ENCODE measurements at places on chromosomes 2 and 18. TPM values are rescaled to one million over a fixed set of nuclear protein-coding genes. Genes with fewer than 3 reads are reported as not detected.

Gene CNRIP1
- total RNA-seq: not detected

- DNase-seq: no peak
Observed at GRCh38 chr2:58991357-58991756, 750.2 kb upstream of the FANCL start.

DNA sequence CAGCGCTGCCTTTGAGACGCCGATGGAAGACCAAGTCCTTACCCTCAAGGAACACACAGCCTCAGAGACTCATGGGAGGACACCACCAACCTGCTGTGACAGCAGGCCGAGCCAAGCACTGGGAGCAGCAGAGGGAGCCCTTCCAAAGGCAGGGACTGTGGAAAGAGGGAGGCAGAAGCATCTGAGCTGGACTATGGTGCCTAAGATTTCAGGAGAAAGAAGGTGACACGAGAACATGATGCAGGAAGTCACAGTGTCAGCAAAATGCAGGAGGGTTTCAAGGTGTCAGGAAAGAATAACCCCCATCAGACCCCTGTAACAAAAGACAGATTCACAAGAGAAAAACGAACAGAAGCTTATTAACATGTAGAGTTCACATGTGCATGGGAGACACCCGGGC lies 24.2 kb upstream of the COX7A2L start:
- no peak for DNase-seq

DNA sequence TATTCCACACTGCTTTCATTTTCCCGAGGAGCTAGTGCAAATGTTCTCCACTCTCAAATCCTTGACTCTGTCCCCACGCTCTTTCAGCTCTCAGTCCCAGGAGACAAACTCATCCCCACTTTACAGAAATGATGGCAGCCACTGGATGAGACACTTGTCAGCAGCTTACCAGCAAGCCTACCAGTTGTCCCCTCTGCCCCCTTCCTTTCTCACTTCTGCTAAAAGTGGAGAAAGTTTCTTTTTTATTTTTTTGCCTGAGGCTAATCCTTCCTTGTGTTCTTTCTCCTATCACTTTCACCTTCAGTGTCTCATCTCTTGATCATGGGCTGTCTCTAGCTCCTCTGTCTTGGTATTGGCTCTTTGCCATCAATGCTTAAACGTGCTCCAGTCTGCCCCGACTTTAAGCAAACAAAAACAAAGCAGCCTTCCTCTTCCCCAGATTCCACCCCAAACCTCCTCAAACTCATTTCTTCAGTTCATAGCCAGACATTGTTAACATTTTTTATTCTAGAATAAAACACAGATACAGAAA lies 64.5 kb downstream of the TTC32 start:
- DNase-seq: no peak

DNA sequence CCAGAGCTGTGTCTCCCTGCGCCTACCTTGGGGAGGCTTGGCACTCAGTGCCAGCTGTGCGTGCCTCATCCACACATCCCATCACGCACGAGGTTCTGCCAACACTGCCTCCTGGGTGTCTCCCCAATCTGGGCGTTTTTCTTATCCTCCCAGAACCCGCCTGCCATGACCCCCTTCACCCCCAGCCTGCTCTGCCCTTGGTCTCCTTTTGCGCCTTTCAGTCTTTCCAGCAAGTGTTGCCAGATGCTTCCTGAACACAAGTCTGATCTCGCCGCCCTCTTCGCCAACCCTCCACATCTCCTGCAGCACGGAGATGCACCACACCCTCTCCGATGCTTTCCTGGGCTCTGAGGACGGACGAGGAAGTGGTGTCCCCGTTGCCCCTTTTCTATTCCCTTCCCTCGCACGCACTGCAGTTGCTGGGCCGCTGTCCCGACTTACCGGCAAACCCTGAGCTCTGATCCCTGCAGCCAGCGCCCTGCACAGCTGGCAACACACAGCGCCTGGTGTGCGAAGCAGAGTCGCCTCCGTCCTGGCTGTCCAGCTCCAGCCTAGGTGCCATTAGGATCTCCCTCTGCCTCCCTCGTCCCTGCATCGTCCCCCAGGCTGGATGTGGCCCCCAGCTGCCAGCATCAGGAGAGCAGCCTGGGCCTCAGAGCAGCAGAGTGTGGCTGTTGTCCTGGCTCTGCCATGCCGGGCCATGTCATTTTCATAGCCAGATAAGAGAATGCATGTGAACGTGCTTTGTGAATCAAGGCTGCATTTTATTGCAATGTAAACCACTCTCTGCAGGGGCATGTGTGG lies 22.6 kb upstream of the ALLC start:
- no peak for DNase-seq

Data from CD4-positive, CD25-positive, alpha-beta regulatory T cell (primary cell).